ENCODE measurements at places on chromosomes 1 and 21.

DNA sequence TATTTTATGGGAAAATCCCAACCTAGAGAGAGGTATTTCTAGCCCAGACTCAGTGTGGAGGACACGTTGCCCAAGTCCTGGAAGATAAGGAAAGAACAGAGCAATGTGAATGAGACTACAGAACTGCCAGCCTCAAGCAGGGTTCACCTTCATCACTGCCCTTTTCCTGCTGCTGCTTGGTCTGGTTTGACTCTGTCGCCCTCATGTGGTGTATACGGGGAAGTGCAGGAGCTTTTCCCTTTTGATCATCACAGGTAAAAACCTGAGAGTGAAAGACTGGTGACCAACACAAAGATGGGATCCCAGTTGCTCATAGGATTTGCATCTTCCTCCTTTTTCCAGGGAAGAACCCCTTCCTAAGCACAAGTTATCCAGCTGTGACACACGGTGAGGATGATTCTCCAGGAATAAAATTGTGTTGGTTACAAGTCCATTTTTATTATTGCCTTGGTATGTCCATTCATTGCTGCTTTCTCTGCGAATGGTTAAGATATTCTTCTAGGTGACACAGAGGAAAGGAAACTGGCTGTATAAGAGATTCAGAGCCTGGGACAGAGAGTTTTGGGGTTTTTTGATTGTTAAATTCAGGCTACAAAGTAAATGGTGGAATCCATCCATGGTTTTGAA lies 89.5 kb upstream of the CD53 start:
- peak; percentile 20 for DNase-seq

DNA sequence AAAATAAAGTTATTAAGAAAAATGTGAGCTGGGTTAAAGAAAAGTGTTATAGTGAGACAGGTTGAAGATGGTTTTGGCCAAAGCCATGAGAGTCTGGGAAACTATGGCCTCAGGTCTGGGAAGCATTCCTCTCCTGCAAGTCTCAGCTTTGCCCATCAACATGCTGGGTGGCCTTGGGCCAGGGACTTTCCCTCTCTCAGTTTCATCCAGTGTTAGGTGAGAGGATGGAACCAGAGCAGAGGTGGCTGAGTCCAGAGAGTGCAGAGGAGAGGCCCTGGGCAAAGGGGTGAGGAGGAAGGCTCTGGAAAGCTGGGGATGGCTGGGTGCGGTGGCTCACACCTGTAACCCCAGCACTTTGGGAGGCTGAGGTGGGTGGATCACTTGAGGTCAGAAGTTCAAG lies 10.5 kb downstream of the PADI2 start:
- DNase-seq, result no peak

DNA sequence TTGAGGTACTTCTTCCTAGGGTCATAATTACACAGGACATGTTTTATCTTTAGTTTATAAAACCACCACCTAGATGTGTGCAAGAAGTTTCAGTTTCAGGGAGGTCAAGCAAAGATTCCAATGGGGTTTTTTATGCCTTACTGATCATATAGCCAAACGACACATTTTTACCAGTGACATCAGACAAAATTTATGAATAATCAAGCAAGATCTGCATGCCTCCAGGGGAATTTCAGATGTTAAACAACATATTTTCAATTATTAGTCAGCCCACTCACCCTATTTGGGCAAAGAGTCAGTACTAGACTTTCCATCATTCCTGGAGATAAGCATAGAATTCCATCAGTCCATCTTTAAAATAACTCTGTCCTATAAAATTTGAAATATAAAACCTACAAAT lies 867.4 kb downstream of the KCNT2 start:
- no peak for DNase-seq

GRCh38 chr1:109827466-109827865 lies 63.7 kb upstream of the EPS8L3 start:
- DNase-seq, result no peak

GRCh38 chr1:233518344-233518743 lies 95.6 kb upstream of the KCNK1 start:
- DNase-seq, result no peak

Measured in NCI-H2171 (cell line).